ENCODE measurements at places on chromosomes 6 and 20.

DNA sequence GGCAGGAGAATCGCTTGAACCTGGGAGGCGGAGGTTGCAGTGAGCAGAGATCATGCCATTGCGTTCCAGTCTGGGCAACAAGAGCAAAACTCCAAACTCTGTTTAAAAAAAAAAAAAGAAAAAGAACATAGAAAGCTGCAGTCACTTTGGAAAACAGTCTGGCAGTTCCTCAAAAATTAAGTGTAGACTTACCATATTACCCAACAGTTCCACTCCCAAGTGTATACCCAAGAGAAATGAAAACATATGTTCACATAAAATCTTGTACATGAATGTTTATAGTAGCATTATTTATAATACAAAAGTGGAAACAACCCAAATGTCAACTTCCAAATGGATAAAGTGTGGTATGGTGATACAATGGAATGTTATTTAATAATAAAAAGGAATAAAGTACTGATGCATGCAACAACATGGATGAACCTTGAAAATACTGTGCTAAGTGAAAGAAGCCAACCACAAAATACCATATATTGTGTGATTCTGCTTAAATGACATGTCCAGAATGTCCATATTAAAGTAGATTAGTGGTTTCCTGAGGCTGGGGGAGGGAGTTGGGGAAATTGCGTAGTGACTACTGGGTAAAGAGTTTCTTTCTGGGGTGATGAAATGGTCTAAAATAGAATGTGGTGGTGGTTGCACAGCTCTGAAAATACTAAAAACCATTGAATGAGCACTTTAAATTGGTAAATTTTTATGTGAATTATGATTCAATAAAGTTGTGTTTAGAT is 62.9 kb downstream of the SUN5 start:
- no peak for DNase-seq

GRCh38 chr6:3351105-3351676 is 92.4 kb downstream of the PSMG4 start:
- no peak for DNase-seq

DNA sequence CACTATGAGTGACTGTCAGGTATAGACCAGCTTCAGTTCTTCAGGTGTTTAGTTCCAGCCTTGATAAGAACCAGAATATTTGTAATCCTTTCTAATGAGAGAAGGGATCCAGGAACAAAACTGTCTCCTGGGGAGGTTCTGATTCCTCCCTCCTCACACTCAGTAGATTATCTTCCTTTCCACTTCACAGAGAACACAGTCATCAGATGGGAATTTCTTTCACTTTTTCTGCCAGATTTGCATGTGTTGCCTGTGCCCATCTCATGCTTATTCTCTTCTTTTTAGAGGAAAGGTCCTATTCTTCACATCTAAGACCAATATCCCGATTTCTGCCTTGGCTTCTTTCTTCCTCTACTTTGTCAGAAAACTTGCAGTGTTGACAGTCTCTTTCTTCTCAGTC is 50.8 kb downstream of the CD109 start:
- DNase-seq = no peak

- DNase-seq = no peak
Observed at GRCh38 chr20:13277663-13278295, 56.7 kb downstream of the ISM1 start.

- no peak for DNase-seq
Observed at GRCh38 chr20:24840121-24840713, 108.9 kb upstream of the CST7 start.

GRCh38 chr20:23145281-23145700 is 59.2 kb upstream of the CD93 start:
- no peak for DNase-seq

DNA sequence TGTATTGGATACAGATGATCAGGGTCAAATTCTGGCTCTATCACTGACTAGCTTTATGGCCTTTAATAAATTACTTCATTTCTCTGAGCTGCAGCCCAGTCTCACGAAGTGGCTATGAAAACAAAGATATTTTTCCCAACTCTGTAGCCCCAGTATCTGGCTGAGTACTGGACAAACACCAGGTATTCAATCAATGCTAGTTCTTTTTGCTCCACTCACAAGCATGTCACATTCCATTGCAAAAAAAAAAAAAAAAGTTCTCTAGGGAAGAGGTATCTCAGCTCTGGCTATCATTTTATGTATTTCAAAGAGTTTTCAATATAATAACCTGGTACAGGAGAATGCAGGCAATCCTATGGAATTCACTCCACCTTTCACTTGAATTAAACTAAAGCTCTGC is 3.1 kb downstream of the CHD6 start:
- DNase-seq = no peak

- DNase-seq = no peak
Observed at GRCh38 chr6:12030993-12031550, 19.0 kb downstream of the HIVEP1 start.

- no peak for DNase-seq
Observed at GRCh38 chr6:125658759-125659431, 90.5 kb upstream of the HEY2 start.

GRCh38 chr6:84317463-84317862 is 90.0 kb upstream of the CEP162 start:
- no peak for DNase-seq

DNA sequence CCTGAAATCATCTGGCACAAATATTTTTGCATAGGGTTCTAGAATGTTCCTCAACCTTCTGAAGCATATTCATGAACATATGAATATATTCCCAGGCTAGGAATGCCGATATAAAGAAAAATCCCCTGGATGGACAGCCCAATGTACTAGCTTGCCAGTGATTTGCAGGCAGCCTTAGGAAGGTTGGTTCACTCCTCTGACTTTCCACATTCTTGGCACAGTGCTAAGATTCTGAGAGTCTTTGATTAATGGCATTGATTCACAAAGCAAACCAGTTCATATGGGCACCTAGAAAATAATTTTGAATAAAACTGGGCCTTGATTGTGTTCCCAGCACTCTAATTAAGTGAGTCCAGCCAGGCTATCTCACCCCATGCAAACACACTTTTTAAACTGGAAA is 56.9 kb upstream of the ENPP4 start:
- DNase-seq = no peak

DNA sequence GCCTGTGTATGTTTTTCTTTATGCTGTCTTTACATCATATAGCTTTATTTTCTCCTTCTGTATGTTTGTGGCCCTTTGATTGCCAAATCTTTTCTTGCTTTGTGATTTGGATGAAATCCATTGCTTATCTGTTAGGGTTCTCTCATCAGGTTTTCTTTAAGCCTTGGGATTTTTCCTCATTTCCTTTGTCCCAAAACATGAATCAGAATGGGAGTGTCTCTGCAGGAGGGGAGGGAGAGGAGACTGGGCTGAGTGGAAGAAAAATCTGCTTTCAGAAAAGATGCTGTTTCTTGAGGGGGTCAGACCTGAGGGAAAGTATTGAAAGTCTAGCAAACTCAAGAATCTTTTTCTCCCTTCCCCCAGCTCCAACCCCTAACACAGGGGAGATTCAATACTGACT is 758.0 kb upstream of the MMS22L start:
- no peak for DNase-seq

GRCh38 chr6:56235245-56235644 is 12.1 kb downstream of the COL21A1 start:
- no peak for DNase-seq

- no peak for DNase-seq
Observed at GRCh38 chr6:37352384-37352783, 1.4 kb upstream of the RNF8 start.

- no peak for DNase-seq
Observed at GRCh38 chr6:150800674-150801314, 64.7 kb upstream of the MTHFD1L start.

- no peak for DNase-seq
Observed at GRCh38 chr6:20943040-20943627, 408.9 kb downstream of the CDKAL1 start.

DNA sequence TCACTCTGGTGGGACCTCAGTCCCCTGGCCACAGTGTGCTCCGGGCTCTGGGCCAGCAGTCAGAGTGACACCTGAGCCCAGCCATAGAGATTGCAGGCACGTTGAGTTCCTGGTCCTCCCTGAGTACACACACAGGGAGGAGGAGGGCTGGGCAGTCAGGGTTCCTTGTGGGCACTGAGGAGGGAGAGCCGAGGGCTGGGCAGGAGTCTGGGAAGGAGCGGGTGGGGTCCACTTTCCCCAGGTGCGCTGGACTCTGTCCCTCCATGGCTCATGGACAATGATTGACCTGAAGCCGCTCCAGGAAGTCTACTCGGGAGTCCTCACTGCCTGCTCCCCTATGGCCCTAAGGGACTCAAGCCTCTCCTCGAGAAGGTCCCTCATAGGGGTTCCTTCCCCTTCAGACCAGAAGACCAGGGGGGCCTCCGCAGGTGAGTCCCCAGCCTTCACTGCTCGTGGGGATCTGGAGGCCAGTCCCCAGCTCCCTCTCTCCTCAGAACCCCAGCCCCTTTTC is 1.1 kb downstream of the SLC44A4 start:
- no peak for DNase-seq

DNA sequence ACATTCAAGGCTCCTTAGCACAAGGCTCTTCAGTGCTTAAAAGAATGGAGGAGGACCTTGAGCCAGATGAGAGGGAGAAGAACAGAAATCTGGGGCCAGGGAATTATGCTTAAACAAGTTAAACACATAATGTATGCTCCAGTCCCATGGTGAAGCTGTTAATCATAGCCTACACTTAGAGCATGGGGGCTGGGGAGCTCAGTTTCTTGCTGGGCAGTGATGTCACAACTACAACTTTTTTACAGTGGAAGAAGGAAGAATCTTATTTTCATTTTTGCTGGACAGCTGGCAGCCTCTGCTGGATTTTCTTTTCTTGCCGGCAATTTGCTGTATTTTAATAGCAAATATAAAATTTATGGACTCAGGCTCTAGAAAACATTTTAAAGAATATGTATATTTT is 432.5 kb downstream of the CD109 start:
- DNase-seq = no peak

GRCh38 chr6:136598048-136598447 is 47.8 kb upstream of the MAP7 start:
- no peak for DNase-seq

DNA sequence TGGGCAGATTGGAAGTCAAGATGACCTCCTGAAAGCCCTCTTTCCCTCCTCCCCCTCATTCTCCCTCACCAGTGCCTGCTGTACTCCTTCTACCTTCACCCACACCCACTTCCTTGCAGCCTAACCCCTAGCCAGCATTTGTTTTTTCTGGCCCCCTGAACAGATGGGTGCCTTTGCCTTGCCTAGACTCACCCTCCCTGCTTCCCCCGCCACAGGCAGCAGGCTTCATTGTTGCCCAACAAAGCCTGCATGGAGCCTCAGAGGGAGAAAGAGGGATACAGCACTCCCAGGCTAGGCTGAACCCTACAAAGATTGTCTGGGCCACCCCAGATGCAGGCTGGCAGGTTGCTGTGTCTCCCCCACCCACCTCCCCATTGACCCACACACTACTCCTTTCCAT is 2.7 kb downstream of the MOCS1 start:
- no peak for DNase-seq

- no peak for DNase-seq
Observed at GRCh38 chr6:90256698-90257485, 39.8 kb downstream of the BACH2 start.

GRCh38 chr6:71393471-71393870 is 104.9 kb downstream of the OGFRL1 start:
- DNase-seq = no peak

DNA sequence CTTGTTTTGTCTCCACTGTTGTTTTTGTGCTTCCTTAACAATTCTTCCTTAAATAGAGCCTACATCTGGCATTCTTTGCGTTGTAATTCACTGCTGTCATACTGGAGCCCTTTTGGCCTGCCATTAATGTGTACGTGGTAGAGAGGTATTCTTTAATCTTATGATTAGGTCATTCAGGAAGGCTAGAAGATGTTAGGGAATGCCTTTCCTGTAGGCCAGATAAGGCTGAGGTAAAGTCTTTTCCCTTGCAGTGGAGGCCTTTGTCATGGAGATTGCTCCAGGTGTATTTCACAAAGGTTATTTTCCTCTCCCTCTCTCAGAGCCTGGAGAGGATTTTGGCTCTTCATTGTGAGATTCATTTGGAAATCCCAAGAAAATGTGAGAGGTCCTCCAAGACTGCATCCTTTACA is 146.9 kb downstream of the FUT9 start:
- DNase-seq = no peak

DNA sequence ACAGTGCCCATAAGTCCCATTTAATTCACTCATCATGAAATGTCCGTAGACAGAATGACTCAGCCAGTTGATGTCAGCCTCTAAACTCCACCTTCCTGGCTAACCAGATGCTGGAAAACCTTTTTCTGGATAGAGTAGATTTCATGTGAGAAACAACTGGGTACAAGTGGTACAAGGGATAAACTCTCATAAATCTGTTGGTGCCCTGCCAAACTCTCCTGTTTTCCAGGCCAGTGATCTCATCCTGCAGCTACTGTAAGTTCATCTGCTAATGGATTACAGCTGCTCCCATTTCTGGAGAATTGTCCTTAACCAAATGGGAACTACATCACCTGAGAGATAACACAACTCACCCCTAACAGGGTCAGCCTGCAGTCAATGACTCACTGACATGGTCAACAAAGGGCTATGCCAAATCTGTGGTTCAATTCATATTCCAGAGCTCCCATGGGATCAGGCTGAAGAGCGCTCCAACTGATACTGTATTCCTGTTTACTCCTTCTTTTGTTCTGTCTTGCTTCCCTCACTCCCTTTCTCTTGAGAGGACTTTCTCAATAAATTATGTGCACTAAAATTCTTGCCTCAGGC is 210.1 kb upstream of the HDDC2 start:
- no peak for DNase-seq

DNA sequence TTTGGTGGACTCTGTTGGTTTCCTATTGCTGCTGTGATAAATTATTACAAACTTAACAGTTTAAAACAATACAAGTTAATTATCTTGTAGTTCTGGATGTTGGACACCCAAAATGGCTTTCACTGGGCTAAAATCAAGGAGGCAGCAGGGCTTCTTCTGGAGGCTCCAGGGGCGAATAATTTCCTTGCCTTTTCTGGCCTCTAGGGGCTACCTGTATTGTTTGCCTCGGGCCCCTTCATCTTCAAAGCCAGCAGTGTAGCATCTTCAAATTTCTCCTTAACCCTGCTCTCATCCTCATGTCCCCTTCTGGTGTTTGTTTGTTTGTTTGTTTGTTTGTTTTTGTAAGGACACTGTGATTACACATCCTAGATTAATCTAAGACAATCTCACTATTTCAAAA is 60.5 kb upstream of the ANKEF1 start:
- no peak for DNase-seq

GRCh38 chr6:37099442-37099841 is 70.5 kb upstream of the PIM1 start:
- DNase-seq = no peak

All from stimulated activated CD4-positive, alpha-beta T cell treated with anti-CD3 and anti-CD28 coated beads, Interleukin-2, amount 100 ng/mL, for 4 hours (primary cell).